Right ventricle myocardium inferior (tissue), 1 donor: ENCODE measurements at places on chromosomes 6 and 20.

- no peak for DNase-seq
Measured at GRCh38 chr6:151498327-151498726, 4.5 kb downstream of the CCDC170 start.

GRCh38 chr6:95364016-95364604, 213.2 kb upstream of the MANEA start:
- DNase-seq, result no peak

- DNase-seq, result no peak
Measured at GRCh38 chr6:158206740-158207421, 38.7 kb downstream of the GTF2H5 start.

GRCh38 chr6:46781478-46782378, 11.5 kb upstream of the MEP1A start:
- no peak for DNase-seq

GRCh38 chr6:157267109-157267611, 56.2 kb downstream of the TMEM242 start:
- no peak for DNase-seq

- DNase-seq, result no peak
Measured at GRCh38 chr6:62763125-62763912, 447.9 kb upstream of the FKBP1C start.

- no peak for DNase-seq
Measured at GRCh38 chr6:29967379-29968010, 25.2 kb downstream of the HLA-A start.

DNA sequence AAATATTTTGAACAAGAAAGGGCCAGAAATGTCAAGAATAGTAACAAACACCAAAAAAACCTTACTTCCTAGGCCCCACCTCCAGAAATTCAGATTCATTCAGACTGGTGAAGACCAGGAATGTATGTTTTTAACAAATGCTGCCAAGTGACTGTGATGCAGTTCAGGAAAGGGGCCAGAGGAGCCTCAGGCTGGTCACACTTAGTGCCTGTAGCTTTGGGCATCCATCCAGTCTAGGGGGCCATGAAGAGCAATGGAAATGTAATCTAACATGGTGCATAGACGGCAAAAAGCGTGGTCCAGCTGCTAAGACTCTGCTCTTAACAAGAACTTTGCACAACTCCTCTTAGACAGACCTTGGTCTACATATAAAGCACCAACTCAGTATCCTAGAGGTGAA, 7.1 kb downstream of the GJA1 start:
- DNase-seq, result no peak

GRCh38 chr6:111997078-111997852, 56.6 kb upstream of the CCN6 start:
- peak; percentile 88 for DNase-seq

- no peak for DNase-seq
Measured at GRCh38 chr20:10898552-10898951, 224.8 kb upstream of the JAG1 start.

- no peak for DNase-seq
Measured at GRCh38 chr6:17458966-17459365, 65.6 kb downstream of the CAP2 start.
